ENCODE measurements at places on chromosomes 6 and 20.
A peak's percentile ranks its signal among the peaks of the same experiment; 100 is the strongest.

- no peak for DNase-seq
Measured at GRCh38 chr6:14518515-14519217, 401.1 kb downstream of the CD83 start.

- DNase-seq, result no peak
Measured at GRCh38 chr6:7918403-7918802, 7.8 kb upstream of the TXNDC5 start.

- no peak for DNase-seq
Measured at GRCh38 chr6:75114195-75114594, 91.7 kb downstream of the COL12A1 start.

DNA sequence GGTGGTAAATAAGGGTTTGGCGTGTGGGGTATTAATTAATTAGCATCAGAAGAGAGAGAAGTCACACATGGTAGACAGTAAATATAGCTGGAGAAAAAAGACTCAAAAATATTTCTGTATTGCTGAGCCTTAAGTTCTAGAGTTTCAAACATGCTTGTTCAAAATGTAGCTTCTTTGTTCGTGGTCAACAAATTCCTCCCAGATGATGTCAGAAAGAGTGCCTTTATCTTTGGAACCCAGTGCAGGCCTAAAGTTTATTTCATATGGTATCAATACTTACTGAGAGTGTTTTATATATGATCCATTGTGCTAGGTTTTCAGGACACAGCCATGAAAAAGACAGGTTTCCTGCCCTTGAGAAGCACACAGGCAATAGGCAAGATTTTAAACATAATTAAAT, 18.3 kb downstream of the MARCKS start:
- DNase-seq, result no peak

DNA sequence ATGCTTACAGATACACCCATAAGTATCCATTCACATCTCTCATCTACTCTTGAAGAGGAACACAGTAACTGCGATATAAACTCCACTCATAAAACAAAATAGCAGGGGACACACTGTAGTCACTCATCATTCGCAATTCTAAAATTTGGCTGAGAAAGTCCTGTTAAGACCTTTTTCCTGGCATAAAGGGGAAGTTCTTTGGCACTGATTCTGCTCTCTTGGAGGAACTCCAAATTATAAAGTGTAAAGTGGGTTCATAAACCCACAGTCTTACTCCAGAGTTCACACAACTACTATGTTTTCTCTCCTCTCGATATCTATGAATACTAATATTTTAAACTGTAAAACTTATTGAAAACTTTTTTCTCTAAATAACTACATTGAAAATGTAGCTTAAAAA, 80.6 kb downstream of the ADGB start:
- no peak for DNase-seq

DNA sequence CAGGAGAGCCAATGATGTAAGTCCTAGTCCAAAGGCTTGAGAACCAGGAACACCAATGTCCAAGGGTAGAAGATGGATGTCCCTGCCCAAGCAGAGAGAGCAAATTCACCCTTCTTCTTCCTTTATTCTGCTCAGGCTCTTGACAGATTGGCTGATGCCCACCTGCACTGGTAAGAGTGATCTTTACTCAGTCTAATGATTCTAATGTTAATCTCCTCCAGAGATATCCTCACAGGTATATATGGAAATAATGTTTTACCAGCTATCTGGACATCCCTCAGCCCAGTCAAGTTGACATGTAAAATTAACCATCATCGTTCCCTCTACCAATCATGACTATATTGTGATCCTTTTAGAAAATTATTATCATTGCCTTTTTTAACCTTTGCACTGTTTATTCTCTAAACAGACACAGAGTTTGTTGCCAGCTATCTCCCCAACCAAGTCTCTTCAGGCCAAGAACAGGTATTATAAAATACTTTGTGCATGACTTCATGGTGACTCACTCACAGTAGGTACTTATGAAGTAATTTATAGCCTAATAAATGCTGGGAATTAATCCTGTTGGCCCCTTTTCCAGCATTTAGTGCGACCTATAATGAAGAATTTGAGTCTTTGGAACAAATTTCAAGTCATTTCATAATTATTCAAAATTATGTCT, 26.2 kb upstream of the TSHZ2 start:
- DNase-seq, result no peak

DNA sequence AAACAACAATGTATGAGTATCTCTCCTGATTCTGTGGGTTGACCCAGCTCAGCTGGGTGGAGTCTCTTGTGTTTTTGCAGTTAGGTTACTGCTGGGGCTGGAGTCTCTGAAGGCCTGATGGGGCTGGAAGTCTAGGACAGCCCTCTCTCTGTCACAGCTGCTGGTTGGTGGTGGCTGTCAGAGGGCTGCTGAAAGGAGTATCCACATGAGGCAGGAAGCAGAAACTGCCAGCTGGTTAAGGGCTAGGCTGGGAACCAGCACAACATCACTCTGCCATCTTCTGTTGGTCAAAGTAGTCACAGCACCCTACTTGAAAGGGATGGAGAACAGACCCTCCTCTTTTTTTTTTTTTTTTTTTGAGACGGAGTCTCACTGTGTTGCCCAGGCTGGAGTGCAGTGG, 10.0 kb upstream of the PACSIN1 start:
- DNase-seq, result no peak

GRCh38 chr6:129497481-129498441, 212.2 kb downstream of the ARHGAP18 start:
- no peak for DNase-seq

- DNase-seq, result no peak
Measured at GRCh38 chr6:131998255-131998982, 47.2 kb upstream of the CCN2 start.

- DNase-seq, result peak; percentile 40
Measured at GRCh38 chr6:37170273-37171200, 585 bp downstream of the PIM1 start.

- DNase-seq, result no peak
Measured at GRCh38 chr6:15254070-15254975, 8.5 kb downstream of the JARID2 start.

DNA sequence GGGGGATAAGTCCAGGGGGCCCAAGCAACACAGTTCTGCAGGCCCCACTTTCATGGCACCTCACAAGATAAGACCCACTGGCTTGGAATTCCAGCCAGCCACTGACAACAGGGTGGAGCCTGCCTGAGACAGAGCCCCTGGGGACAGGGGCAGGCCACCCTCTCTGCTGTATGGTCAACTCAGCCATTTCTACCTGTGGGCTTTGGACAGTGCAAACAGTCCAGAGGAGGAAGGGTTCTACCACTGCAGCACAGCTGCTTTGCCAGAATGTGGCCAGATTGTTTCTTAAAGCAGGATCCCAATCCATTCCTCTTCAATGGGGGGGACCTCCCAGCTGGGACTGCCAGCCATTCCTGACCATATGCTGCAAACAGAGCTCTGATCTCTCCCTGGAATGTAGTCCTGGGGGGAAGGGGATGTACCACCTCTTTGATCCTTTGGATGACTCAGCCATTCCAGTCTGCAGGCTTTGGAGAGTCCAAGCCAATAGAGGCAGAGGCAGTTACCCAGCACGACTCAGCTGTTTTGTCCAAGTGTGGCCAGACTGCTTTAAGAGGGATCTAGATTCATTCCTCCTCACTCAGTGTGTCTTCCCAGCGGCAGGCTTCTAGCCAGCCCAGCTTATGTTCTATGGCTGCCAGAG, 842.2 kb downstream of the EPHA7 start:
- DNase-seq, result no peak

DNA sequence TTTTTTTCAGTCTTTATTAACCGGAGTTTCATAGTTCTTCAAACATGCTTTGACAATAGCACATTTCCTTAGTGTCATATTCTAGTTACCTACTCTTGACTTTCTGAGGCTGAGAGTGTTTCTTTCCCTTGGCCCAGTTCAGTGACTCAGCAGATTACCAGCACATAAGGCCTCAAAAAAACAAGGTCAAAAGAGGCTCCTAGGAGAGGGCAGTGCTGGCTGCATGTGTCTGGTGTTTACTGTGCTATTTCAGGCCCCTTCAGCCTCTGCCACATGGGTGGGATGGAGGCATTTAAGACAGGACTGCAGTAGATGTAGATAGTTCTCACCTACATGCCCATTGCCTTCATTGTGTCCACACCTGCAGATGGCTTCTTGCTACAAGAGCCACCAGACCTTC, 198.2 kb upstream of the SSTR4 start:
- no peak for DNase-seq

DNA sequence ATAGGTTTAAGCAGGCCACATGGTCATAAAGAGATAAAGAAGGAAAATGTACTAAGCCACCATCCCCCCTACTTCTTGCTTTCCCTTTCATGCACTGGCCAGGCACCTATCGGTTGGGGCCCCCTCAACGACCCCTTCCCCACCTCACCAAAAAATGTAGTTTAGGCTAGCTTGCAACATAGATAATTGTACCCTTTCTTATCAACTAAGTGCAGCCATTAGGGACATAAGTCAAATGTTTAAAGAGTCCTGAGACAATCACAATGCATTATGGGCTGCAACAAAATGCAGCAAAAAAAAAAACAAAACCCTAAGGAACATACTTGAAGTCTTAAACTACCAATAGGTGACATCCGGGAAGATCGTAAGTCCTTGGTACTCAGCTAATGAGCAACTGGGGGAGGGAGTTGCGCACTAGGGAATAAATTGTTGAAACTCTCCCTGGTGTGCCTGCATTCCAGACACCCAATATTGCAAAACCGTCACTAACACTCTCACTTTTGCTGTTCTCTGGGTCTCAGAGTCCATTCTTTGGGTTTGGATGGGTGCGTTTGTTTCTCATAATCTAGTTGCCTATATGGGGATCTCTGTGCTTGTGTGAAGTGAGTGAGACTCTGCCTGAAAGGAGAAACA, 12.4 kb upstream of the HLA-G start:
- DNase-seq, result no peak

DNA sequence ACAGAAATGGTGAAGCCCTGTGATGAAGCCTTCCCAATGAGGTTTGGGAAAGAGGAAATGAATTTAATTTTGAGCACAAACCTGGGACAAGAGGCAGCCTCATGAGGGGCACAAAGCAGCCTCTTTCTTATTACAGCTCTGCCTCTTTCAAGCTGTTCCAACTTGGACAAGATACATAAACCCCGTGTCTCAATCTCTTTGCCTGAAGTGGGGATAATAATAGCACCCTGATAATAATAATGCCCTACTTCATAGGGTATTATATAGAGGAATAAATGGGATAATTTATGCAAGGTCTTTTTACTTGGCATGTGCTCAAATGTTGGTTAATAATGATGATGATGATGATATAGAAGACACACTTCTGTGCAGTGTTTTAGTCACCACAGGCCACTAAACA, 91.1 kb upstream of the PLN start:
- DNase-seq, result no peak

GRCh38 chr6:7769702-7770101, 43.8 kb downstream of the BMP6 start:
- DNase-seq, result no peak

DNA sequence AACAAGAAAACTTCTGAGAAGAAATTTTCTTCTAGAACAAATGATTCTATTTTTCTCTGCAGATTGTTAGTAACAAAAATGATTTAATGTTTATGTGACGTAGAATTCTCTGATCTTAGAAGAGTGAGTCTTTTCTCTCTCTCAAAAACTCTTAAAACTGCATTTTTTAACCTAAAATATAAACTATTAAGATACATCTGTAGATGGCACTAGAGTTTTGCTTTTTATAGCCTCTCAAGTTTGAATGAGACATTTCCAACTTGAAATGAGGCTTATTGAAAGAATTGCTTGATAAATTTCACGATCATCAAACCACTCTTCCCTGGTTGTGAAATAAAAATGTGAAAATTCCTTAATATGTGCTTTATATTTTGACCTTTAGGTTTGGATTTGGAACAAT, 53.8 kb downstream of the PHF3 start:
- no peak for DNase-seq

DNA sequence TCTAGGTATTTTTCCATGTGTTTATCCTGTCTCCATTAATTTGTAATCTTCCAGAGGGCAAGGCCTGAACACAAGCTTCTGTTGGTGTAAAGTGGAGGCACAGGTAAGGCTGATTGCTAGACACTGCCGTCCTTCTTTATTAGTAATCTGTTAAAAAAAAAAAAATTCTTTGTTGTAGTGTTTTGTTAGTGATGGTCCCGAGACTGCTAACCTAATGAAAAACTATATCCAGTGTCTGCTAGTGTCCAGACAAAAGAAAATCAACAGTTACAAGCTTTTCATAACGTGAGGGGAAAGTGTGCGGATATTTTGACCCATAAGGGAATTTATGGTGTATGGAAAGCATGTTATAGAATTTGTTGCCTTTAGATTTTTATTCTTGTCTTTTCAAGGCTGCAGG, 4.2 kb upstream of the HIVEP1 start:
- DNase-seq, result no peak

DNA sequence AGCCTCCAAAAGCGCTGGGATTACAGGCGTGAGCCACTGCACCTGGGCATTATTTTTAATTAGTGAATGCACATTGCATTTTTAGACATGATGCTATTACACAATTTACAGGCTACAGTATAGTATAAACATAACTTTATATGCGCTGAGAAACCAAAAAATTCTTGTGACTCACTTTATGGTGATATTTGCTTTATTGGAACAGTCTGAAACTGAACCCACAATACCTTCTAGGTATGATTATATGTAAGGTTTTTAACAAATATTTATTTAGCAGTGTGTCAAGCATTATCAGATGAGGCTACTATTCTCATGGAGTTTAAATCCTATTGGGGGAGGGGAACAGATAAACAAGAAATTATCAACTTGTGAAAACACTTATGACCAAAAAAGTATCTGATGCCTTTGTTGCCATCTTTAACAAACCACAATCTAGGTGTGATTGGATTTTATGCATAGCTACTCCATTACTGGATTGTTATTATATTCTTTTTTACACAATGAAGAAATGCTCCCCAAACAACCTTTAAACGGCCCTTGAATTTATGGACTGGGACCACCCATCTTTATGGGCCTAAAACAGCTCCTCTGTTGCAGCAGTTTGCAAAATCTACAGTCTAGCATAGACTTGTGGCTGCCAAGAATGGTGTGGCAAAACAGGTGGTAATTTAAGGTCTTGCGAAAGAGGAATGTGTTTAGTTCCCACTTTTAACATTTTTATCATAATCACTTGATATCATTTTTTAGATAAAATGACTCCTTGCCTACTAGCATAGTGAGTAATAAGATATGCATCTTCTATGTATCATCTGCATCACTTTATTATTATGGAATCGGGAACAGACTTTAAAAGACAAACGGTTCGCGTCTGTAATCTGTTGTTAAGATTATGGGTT, 159.2 kb upstream of the C6orf118 start:
- no peak for DNase-seq
